Fibroblast of skin of left quadriceps (primary cell): ENCODE measurements at places on chromosomes 1 and 21.

DNA sequence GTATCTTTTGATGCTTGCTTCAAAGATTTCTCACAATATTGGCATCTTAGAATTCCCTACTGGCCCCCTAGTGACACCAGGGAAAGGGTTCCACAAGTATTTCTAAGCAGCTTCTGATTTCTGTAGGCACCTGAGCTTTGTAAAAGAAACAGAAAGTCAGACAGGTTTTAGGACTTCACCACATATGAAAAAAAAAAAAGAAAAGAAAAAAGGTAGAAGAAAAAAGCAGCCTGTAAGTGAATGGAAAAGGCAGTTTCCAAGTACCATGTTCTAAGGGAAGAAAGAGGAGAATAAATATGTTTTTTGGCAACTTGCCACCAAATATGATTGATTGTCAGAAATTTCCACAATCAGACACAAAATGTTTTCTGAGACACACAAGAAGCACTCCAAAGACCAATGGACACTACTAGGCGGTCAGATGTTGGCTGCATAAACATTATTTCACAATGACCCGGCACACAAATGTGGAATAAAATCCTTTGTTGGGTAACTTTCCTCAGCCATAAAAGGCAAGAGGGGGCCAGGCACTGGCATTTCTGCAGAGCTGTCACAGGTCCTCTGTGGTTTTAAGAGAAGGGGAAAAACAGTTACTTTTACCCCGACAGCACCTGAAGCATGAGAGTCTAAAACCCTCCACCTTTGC lies 12.7 kb upstream of the CPLANE2 start:
- no peak for DNase-seq

GRCh38 chr21:44931137-44931500 lies 8.7 kb upstream of the SLX9 start:
- DNase-seq: peak; percentile 59

DNA sequence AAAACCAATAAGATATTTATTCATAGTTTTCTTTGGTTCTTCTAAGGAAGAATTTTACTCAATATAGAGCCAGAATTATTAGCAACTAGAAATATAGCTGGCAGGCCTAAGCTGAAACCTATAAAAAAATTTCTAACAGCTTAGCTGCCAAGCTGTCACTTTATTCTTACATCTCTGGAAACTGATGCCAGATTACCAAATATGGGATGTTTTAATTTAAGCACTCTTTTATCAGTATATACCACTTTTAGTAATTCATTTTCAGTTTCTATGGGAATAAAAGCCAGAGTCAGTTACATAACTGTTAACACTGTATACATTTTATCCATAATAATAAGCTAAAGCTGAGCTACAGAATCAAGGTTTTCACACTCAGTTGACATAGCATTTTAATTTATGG lies 68.7 kb upstream of the MPC2 start:
- no peak for DNase-seq

- DNase-seq: peak; percentile 88
Observed at GRCh38 chr1:115929881-115930280, 46.4 kb upstream of the SLC22A15 start.

DNA sequence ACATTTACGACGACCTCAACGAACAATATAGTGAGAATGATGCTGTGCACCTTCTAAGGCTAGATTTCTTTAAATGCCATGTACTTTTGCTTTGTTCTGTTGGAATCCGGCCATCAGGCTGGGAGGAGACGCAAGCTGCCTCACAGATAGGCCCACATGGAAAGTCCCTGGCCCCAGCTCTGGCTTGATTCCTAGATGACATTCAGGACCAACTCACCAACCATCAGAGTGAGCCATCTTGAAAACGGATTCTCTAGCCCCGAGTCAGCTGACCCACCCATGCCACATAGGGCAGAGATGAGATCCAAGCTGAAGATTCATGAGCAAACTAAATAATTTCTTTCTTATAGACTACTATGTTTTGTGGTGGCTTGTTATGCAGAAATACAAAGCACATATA lies 164.4 kb downstream of the ZNF281 start:
- no peak for DNase-seq

DNA sequence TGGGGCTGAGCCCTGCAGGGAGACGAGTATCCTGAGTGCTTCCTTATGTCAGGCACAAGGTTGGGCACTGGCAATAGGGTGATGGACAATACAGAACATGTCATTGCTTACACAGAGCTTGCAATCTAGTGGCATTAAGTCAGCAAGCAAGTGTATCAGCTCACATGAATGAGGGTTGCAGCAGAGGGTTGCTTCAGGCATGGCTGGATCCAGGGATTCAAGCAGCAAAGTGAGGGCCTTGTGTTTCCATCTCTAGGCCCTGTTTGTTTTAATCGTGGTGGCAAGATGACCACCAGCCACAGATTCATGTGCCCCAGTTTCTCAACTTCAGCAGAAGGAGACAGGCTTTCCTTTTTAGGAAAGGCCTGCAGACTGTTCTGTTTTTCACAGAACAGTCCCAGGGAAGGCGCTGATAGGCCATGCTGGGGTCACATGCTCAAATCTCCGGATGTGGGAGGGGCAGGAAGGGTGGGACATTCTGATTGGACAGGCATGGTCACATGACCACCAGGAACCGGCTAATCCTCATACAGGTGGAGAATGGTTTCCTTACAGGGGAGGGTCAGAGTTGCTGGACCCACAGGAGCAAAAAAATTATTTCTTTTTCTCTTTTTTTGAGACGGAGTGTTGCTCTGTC lies 14.4 kb downstream of the PLOD1 start:
- DNase-seq: no peak

DNA sequence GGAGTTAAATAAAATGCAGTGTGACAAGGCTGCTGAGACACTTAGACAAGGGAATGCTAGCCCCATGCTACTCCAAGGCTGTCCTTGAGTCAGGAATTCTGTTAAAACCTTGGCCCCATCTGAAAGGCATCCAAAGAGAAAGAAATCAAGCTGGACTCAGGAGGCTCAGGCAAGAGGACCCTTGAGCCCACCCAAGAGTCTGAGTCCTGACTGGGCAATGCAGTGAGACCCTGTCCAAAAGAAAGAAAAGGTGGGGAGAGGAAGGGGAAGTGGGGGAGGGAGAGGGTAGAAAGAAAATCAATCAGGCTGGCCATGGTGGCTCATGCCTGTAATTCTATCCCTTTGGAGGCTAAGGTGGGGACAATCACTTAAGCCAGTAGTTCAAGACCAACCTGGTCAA lies 26.7 kb downstream of the CLSTN1 start:
- DNase-seq: no peak

DNA sequence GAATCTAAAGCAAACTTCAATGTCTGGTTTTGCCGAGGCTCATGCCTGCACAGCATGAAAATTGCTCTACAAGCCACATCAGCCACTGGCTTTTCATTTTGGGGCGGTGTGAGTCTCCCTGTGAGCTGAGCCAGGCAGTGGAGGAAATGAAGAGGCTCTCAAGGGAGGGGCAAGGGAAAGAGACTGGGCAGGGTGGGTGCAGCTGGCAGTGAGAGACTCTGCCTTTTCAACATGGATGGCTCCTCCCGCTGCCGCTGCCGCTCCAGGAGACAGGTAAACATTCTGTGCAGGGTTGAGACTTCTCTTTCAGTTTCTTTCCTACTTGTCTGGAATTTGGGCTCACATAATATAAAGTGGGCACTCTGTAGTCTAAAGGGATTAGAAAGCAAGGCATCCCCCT lies 11.3 kb upstream of the CTSE start:
- no peak for DNase-seq

- DNase-seq: peak; percentile 7
Observed at GRCh38 chr1:226063224-226063976, 884 bp downstream of the H3-3A start.

DNA sequence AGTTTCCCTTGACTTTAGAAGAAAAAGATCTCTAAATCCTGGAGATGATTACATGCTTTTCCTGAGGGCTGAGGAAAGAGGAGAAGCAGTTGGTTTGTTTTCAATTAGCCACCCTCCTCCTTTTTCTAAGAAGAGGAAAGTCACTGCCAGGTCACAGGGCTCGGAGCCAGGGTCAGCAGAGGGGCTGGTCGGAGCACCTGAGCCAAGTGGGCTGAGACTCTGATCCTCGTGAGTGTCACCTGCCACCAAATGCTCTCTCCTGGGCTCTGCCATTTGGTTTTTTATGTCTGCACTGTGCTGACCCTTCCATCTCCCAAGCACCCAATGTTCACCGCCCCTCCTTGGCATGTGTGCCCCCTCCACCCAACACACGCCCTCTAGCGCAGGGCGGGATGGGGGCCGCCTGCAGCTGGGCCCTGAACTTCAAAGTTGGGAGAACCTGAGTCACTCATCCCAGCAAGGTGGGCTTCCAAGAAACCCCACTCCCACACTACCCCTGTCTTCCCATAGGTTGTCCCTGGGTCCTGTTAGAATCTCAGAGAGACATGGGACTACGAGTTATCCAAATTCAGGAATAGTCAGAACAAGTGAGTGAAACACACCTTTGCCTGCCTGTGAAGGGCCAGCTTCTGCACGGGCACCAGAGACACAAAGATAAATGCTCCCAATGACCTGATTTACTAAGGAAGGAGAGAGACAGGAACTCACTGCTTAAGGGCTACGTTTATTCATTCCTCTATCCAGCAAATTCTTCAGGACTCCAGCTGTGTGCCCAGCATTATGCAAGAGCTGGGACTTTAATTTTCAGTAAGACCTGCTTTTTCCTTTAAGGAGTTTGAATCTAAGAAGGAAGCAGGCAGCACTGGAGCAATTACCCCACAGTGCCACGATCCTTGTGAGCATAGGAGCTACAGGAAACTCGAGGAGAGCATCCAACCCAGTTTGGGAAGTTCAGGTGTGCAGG lies 127.5 kb downstream of the RHOU start:
- no peak for DNase-seq

- DNase-seq: no peak
Observed at GRCh38 chr1:112063781-112064728, 74.6 kb upstream of the KCND3 start.

DNA sequence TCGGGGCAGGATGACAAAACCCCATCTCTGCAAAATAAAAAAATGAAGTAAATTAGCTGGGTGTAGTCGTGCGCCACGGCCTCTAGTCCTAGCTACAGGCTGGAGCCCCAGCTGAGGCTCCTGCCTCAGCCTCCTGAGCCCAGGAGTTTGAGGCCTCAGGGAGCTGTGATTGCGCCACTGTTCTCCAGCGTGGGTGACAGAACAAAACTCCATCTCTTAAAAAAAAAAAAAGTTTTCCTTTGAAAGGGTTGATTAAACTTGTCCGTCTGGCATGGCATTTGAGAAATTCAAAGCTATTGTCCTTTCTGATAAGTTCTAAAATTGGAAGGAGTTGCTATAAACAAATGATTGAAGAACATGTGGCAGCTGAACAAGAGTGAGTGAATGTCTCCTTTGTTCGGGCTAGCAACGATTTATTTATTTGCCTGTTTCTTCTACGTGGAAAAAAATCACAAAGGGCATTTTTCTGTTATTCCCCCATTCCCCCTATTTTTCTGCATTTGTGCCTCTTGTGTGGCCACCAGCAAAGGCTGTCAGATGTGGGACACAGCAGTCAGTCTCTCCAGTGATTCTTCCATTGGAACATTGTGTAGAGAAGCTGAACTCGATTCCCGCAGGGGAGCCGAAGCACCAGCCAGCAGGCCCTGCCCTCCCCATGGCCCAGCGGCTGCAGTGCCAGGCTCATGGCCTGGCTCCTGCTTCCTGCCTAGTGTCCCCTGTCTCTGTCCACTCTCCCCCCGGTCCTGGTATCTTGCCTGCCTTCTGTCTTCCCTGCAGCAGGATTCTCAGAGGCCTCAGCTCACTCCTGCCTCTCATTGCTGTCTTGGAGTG lies 21.5 kb upstream of the PWP2 start:
- no peak for DNase-seq

DNA sequence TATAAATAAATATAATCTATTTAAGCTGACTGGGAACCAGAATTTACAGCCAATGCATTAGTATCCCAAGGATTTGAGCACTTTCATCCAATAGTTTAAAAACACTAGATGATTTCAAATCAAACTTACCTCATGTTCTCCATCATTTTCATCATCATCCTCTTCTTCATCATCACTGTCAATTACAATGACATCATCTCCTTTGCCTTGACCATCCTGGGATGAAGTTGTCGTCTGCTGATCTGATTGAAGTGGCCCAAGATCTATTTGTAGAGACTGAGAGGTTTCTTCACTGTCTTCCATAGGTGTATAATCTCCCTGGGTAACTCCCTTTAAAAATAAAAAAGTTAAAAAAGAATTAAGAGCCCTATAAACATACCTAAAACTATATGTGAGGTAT lies 47.7 kb downstream of the TPR start:
- no peak for DNase-seq

DNA sequence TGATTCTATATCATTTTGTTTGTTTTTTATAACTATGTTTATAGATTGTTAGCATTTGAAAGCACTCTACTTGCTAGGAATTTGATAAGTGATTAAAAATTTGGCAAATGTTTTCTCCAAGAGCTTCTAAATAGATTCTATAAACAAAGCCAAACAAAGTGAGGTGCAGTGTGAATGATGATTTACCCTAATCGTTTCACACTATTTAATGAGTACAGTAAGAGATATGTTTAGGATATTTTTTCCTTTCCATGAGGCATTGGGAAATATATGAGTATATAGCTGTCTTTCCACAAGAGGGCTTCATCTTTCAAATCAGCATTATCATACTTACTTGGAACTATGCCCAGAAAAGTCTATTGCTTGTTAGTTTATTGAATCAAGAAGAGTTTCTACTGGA lies 277.0 kb upstream of the BRINP3 start:
- peak; percentile 54 for DNase-seq

DNA sequence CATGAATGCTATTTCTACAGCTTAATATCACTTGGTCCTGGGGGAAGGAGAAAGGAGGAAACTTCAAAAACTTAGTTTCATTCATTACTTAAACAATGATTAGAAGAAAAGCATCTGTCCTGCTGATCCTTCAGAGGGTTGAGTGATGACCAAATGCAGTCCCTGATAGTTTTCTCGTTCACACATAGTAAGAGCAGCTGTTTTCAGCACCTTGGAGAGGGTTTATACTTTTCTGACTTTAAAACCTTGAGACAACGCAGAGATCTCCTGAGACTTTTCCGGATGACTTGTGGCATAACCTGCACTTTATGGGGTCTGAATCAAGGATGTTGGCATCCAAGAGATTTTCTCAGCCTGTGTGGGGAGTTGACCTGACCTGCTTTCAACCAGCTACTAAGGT lies 94.0 kb upstream of the KCND3 start:
- no peak for DNase-seq

- no peak for DNase-seq
Observed at GRCh38 chr1:227816750-227817446, 1.4 kb downstream of the PRSS38 start.

- no peak for DNase-seq
Observed at GRCh38 chr1:217919683-217920388, 288.7 kb downstream of the SPATA17 start.

- peak; percentile 42 for DNase-seq
Observed at GRCh38 chr1:236172041-236172579, 29.8 kb downstream of the GPR137B start.

GRCh38 chr1:236888903-236889302 lies 93.8 kb downstream of the MTR start:
- DNase-seq: no peak

- DNase-seq: no peak
Observed at GRCh38 chr1:147434921-147435320, 106.4 kb upstream of the BCL9 start.

- DNase-seq: no peak
Observed at GRCh38 chr1:205542367-205542766, 37.9 kb downstream of the CDK18 start.

GRCh38 chr1:1134300-1134970 lies 18.5 kb upstream of the C1orf159 start:
- DNase-seq: no peak

GRCh38 chr1:118928739-118929554 lies 59.2 kb downstream of the TBX15 start:
- no peak for DNase-seq

GRCh38 chr1:110089561-110090275 lies 19.2 kb upstream of the ALX3 start:
- no peak for DNase-seq

GRCh38 chr1:160868141-160868540 lies 5.5 kb upstream of the CD244 start:
- DNase-seq: no peak
